Activated T-cell treated with anti-CD3 and anti-CD28 coated beads for 4 hours (primary cell): ENCODE measurements at places on chromosomes 3 and 15.

DNA sequence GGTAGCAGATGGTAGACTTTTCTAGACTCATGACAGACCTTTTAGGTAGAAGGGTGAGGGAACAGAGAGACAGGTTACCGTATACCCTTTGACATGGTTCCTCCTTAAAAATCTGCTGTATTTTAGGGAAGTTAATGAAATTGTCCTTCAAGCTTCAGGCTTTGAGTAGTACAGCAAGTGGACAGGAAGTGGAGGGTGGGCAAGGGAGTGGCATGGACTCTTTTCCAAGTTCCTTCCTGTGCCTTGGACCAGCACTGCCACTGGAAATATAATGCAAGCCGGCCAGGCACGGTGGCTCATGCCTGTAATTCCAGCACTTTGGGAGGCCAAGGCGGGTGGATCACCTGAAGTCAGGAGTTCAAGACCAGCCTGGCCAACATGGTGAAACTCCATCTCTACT is 156.1 kb upstream of the LRRFIP2 start:
- DNase-seq: no peak

GRCh38 chr3:134872440-134873388 is 77.7 kb downstream of the EPHB1 start:
- DNase-seq: no peak

GRCh38 chr3:171522651-171523050 is 62.4 kb upstream of the TNIK start:
- no peak for DNase-seq

DNA sequence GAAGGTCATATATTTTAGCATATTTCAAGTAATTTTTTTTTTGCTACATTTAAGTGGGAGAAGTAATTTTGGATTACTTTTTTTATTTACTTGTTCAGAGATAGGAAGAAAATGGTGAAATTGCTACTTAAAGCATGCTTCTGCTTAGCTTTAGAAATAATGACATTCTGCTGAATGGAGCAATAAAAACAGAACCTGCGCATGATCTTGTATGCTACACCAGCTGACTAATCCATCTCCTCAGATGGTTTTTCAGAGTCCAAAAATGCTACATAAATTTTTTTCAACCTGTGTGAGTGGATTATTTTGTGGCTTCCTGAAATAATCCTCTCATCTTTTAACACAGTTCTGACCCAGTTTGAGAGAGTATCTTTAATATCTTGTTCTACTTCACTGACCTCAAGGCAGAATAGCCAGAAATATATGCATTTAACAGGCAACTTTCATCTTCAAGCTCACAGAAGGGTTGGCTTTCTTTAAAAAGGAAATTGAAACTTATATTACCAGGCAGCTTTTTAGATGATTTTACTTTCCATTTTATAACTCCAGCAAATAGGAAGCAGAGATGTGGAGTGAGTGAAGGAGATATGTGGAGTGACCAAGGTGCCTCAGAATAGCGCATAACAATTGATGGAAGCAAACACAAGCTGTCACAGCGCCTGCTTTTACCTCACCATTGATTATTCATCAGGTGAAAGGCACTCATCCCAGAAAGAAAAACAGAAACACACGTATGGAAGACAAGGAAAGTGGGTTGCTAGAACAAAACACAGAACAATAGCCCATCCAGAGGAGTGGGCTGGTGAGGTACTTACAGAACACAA is 136.6 kb downstream of the TGFBR2 start:
- DNase-seq: no peak

- DNase-seq: no peak
Observed at GRCh38 chr15:91473894-91474545, 374.0 kb downstream of the SV2B start.

DNA sequence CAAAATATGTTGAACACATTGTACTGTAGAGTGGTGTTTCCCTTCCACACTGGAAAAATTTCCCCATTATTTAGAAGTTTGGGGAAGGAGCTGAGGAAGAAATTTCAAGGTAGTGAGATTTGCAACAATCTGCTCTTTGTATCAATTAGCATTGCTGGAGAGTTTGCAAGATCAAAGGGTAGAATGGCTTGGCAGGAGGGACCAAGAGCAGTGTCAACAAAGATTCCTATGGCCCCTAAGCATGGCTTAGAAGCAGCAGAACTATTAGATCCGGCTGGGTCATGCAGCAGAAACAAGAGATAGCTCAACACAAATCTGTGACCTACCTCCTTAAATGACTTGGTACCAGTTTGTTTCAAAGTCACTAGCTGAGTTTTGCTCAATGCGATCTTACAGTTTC is 175.0 kb downstream of the C3orf38 start:
- DNase-seq: no peak

GRCh38 chr3:62373215-62373614 is at the start of gene FEZF2:
Gene FEZF2 (minus strand): TSS chr3:62373550. CDS start chr3:62372868, 682 bp downstream.
- DNase-seq: no peak
